ENCODE measurements at places on chromosomes 3 and 15. TPM values are rescaled to one million over a fixed set of nuclear protein-coding genes. Genes with fewer than 3 reads are reported as not detected.

C15orf62 gene
- 1.3 TPM for polyA plus RNA-seq

SKOR1 gene
- polyA plus RNA-seq = 0.35 TPM

KY gene
- polyA plus RNA-seq = 46.9 TPM

CATSPER2 gene
- polyA plus RNA-seq = 0.72 TPM

SLC28A1 gene
- polyA plus RNA-seq = 0.27 TPM

COLQ gene
- polyA plus RNA-seq = 16.6 TPM

CCRL2 gene
- 0.54 TPM for polyA plus RNA-seq

LRTM1 gene
- 40.3 TPM for polyA plus RNA-seq

LRRC31 gene
- not detected for polyA plus RNA-seq

CCR8 gene
- not detected for polyA plus RNA-seq

ATP13A4 gene
- polyA plus RNA-seq = 0.78 TPM

NANOGP8 gene
- polyA plus RNA-seq = 0.19 TPM

LTF gene
- polyA plus RNA-seq = 2.7 TPM

ABHD2 gene
- 19.9 TPM for polyA plus RNA-seq

BSN gene
- polyA plus RNA-seq = 0.96 TPM

RHCG gene
- not detected for polyA plus RNA-seq

RTP3 gene
- not detected for polyA plus RNA-seq

SAXO2 gene
- 4.1 TPM for polyA plus RNA-seq

SAMD7 gene
- polyA plus RNA-seq = not detected
